ENCODE measurements at places on chromosomes 13 and 19.

DNA sequence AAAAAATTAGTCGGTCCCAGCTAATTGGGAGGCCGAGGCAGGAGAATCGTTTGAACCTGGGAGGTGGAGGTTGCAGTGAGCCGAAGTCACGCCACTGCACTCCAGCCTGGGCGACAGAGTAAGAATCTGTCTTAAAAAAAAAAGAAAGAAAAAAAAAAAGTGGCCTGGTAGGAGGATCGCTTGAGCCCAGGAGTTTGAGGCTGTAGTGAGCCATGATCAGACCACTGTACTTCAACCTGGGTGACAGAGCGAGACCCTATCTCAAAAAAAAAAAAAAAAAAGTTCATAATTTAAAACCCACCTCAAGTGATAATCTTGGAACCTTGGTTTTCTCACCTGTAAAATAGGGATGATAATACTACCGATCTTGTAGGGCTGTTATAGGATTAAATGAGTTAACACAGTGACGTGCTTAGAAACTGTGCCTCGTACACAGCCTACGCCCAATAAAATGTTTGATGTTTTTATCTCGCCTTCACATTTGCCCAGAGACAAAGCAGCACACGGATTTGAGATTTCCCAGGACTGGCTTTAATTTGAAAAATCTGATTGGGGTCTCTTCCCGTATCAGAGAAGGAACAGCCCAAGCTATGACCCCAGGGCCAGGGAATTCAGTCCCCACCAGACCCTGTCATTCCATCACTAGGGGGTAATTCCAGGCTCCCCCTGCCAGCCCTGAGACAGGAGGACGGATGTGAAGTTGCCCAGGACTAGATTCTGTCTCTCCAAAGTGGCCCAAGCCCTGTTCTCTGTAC, 3.6 kb downstream of the SERTAD1 start:
- DNase-seq, result no peak

DNA sequence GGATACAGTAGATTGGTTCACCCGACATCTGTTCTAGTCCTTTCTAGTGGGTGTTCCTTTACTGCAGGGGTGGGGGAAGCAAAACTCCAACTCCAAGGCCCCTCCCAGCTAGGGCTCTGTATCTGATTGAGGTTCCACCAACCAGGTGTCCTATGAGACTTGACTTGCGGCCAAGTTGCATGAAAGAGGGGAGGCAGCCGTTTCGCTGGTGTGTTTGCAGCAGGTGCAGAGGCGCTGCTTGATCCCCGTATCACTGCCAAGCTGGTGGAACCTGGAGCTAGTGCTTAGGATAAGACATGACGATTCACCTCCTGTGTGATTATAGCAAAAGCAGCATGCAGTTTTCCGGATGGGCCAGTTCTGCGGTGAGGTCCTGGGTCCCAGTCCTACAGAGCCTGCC, 338.2 kb downstream of the UQCRFS1 start:
- no peak for DNase-seq

DNA sequence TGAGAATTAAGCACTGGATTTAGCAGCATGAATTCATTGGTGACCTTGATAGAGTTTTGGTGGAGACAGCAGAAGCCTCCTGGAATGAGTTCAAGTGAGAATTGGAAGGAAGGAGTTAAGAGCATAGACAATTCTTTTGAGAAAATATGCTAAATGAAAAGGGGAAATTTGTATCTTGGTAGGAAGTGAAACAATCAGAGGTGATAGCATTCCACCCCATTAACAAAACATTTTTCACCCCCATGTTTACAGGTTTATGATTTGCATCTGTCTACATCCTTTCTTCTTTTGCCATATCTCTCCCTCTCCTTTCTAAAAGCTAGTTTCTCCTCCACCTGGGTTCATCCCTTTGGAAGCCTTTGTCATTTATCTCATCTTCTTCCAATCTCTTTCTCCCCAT, 27.5 kb downstream of the LNX2 start:
- DNase-seq, result no peak

- no peak for DNase-seq
These were observed 2.5 kb downstream of the FOXA3 start for GRCh38 chr19:45866400-45867176.

DNA sequence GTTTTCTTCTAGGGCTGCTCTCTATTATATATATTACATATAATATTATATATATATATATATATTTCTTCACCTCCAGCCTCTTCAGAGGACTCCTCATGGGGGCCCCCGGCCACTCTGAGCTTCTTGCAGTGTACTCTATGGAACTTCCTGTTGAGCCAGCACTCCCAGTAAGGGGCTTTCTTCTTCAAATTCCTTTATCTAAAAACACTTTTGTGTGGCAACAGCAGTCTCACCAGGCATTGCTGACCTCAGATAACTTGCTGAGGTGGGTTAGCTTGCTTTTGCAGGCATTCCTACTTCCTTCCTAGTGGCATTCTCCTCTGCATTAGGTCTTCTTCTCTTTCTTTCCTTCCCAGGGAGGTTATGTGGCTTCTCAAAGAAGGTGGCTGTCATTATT, 381.5 kb downstream of the MYO16 start:
- DNase-seq, result no peak

DNA sequence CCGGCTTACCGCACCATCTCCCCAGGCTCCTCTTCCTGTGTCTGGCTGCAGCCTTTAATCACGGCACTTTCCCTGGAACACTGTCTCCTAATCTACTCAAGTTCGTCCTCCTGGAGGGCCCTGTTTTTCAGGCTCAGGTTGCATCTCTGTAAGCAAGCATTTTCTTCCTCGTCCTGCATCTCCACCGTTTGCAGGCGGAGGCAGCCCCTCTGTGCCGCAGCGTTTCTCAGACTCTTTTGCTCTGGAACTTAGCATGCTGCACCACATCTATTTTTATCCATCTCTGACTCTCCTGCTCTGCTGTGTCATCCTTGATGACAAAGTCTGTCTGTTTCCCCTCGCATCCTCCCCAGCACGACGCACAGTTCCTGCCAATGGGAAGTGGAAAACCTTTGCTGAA, 117.5 kb downstream of the ATP8A2 start:
- DNase-seq, result no peak

DNA sequence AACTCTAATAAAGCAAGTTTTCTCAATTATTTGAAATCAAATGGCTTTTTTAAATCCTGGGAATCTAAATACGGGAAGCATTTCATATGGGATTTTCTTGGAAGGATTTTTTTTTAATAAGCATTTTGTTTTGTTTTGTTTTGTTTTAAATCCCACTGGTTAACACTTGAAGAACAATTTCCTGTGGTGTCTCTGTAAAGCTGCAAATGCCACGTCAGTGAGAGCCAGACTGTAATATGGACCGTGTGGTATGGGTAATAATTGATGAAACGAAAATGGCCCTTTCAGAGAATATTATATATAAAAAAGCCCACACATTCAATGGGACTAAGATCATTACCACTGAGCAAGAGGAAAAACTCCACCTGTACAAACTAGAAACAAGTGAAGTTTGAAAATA, 33.9 kb upstream of the MIR17HG start:
- no peak for DNase-seq

DNA sequence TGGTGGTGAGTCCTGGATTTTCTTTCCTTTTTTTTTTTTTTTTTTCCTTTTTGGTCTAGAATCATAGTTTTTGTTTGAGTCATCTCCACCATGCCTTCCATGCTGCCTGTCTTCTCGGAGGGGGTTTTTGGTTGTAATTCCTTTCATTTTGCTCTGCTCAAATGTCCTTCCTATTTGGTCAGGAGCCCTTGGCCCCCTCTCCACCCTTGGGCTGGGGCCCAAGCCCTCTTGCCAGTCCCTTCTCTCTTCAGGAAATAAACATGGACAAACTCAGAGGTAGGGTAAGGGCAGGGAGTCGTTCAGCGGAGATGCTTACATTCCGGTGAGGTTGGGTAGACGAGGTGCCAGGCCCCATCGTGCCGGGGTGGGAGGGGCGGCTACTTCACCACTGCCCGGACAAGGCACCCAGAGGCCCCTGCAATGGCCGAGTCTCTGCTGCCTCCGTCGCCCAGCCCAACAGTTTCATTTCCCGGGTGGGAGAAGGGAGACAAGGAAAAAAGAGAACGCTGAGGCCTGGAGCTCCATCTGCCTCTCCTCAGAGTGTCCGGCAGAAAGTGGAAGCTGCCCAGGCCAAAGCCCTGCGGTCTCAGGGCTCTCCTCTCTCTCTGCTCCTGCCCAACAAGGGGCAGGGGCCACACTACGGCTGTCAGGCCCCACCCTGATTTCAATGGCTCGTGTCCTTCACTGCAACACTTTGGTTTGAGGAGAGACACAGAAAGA, 12.7 kb downstream of the ZNF574 start:
- DNase-seq, result peak; percentile 60

- no peak for DNase-seq
These were observed 675 bp upstream of the PGPEP1 start for GRCh38 chr19:18339723-18340122.

GRCh38 chr13:40013554-40013953, 358.1 kb downstream of the COG6 start:
- DNase-seq, result no peak

DNA sequence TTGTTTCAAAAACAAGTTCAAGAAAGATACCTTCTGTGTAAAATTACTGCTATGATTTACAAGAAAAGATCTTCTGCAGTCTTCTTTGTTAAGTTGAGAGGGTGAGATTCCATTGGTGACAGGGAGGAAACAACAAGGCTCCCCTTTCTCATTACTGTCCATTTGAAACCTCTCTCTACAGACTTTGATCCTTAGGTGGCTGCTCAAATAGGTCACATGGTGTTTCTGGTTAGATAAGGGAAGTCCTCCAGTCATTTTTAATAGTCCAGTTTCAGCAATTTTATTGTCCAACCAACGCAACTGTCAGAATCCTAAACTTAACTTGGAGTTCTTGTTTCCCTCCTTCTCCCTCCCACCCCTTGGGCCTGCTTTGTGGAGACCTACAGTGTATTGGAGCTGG, 390.4 kb downstream of the EFNB2 start:
- no peak for DNase-seq

GRCh38 chr13:27201661-27202060, 30.1 kb upstream of the USP12 start:
- DNase-seq, result no peak

DNA sequence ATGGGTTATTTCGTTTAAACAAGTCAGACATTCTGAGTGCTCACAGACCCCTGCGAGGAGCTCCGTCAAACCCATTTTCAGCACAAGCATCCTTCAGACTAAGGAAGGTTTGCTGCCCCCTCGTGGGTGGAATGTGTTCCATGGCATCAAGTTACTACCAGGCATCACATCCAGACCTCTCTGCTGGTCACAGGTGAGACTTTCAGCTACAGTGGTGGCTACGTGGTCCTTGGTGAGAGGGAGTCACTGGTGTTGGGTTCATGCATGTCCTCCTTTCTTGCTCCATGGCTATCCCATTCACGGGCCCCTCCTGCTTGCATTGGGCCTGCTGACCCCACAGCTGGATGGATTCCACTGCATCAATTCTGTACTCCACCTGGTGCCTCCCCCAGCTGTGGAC, 9.1 kb upstream of the LILRB5 start:
- DNase-seq, result peak; percentile 31

GRCh38 chr19:1123885-1124677, 20.3 kb downstream of the GPX4 start:
- DNase-seq, result no peak

DNA sequence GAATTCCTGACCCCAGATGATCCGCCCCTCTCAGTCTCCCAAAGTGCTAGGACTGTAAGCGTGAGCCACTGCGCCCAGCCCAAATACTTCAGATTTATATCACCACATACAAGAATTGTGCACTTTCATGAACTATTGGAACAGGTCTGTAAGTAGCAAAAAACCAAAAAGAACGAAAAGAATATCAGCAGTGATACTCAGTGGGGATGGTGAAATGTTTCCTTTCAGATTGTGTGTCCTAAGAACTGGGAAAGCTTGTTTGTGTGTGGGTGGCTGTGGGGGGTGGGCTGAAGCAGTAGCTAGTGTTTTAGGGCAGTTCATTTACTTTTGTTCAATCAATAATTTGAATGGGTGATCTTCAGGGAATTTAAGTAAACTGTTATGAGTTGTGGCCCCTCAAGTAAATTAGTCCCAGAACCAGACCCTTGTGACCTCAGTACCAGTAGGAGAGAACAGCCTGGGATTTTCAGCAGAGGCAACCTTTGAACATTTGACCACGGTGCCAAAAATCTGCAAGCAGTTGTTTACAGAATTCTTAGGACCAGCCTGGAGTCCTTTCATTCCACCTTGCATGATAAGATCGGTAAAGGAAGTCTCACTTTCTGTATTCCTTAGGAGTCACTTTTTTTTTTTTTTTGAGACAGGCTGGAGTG, 106.6 kb downstream of the LRCH1 start:
- DNase-seq, result no peak

DNA sequence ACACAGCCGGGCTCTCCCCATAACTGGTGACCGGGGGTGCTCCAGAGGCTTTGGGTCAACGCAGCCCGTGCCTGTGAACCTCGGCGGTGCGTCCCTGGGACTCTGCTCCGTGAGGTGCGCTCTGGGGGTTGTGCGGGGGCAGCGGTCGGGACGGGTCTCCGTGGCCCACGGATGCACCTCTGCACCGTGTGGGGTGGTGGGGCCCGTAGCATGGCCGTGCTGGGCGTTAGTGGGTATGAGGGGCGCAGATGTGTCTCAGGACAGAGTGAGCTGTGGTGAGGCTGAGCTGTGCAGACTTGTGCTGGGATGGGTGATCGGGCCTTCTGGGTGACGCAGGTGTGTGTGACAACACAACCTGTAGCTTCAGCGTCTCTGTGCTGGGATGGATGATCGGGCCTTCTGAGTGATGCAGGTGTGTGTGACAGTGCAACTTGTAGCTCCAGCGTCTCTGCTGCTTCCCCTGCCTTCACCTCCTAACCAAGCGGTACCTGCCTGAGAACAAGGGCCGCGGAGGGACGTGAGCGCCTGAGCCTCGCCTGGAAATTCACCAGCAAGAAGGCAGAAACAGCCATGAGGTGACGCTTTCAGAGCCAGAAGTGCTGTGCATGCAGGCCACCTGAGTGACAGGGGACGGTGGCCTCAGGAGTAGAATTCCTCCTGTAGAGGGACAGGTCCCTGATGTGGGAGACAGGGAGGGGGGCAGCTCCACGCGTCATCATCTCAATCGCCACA, 599 bp downstream of the ZNF331 start:
- DNase-seq, result no peak

GRCh38 chr13:39389013-39389412, 214.0 kb downstream of the LHFPL6 start:
- no peak for DNase-seq

DNA sequence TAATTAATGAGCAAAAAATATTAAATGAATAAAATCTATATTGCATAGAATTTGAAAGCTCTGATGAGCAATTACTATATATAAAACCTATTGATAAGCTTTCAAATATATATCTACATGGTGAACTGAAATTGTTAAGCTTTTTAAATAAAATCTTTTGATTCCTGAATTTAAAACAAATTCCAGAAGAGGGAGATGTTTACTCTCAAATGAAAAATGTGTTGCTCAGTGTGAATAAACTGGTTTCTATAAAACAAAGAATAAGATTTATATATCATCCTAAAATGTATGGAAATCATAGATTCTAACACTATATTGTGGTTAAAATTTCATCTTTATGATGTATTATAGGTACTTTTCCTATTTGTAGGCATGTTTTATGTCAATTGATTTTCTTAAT, 171.5 kb upstream of the SLITRK6 start:
- no peak for DNase-seq

GRCh38 chr19:53432088-53432661, 391 bp downstream of the ZNF761 start:
- DNase-seq, result no peak

- DNase-seq, result no peak
These were observed 124.7 kb upstream of the VSTM2B start for GRCh38 chr19:29400917-29401711.

- DNase-seq, result no peak
These were observed 10.5 kb downstream of the TNFRSF19 start for GRCh38 chr13:23580684-23581060.

- DNase-seq, result no peak
These were observed 6.4 kb upstream of the SPATA13 start for GRCh38 chr13:24153979-24154701.

- DNase-seq, result no peak
These were observed 1222.3 kb upstream of the SLC10A2 start for GRCh38 chr13:104288496-104288895.
